Adrenal gland (tissue), 19 donors: ENCODE measurements at places on chromosomes 7 and 10. TPM values are rescaled to one million over a fixed set of nuclear protein-coding genes. Genes with fewer than 3 reads are reported as not detected.
A peak's percentile ranks its signal among the peaks of the same experiment; 100 is the strongest.

GRCh38 chr7:147759327-147759943, 831.1 kb upstream of the C7orf33 start:
- no peaks in the 10 kb centered on the region for H3K36me3 ChIP-seq
- no peaks in the 10 kb centered on the region for H3K4me1 ChIP-seq
- H3K4me3 ChIP-seq = no peak overlapping the region
- H3K27me3 ChIP-seq = no peaks in the 10 kb centered on the region
- DNase-seq = no peak
- no peak overlapping the region for H3K27ac ChIP-seq

GRCh38 chr10:93600446-93601145, 439 bp downstream of the RBP4 start:
- peaks cover 37% of the 10 kb centered on the region for H3K27me3 ChIP-seq
- H3K4me3 ChIP-seq = no peak overlapping the region
- no peak for DNase-seq
- peaks cover 5% of the 10 kb centered on the region for H3K4me1 ChIP-seq
- no peaks in the 10 kb centered on the region for H3K36me3 ChIP-seq

DNA sequence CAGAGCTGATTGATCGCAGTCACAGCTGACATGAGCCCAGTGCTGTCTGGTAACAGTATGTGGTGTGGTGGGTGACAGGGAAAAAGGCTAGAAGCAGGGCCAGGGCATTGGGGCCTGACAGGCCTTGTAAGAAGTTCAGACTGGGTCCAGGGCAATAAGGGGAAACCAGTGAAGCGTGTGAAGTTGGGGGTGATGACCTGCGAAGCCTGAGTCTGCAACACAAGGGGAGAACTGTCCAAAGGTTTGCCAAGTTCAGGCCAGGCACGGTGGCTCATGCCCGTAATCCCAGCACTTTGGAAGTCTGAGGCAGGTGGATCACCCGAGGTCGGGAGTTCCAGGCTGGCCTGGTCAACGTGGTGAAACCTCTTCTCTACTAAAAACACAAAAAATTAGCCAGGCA, 983.9 kb upstream of the ZNF722 start:
- H3K27me3 ChIP-seq = no peaks in the 10 kb centered on the region
- no peaks in the 10 kb centered on the region for H3K36me3 ChIP-seq
- DNase-seq = no peak
- H3K27ac ChIP-seq = no peak overlapping the region
- no peaks in the 10 kb centered on the region for H3K4me1 ChIP-seq

GRCh38 chr7:116805100-116805544, 57.3 kb upstream of the CAPZA2 start:
- peak; percentile 54 for DNase-seq
- no peak overlapping the region for H3K27ac ChIP-seq
- no peaks in the 10 kb centered on the region for H3K36me3 ChIP-seq

OR2A42 gene
- total RNA-seq = not detected

ZNF467 gene
- 15.3 TPM for total RNA-seq

KLF14 gene
- total RNA-seq = 1.6 TPM

CYP2C9 gene
- total RNA-seq = not detected

KEL gene
- total RNA-seq = not detected

MRLN gene
- total RNA-seq = not detected
